ENCODE measurements at places on chromosomes 7 and 10.
A peak's percentile ranks its signal among the peaks of the same experiment; 100 is the strongest.

DNA sequence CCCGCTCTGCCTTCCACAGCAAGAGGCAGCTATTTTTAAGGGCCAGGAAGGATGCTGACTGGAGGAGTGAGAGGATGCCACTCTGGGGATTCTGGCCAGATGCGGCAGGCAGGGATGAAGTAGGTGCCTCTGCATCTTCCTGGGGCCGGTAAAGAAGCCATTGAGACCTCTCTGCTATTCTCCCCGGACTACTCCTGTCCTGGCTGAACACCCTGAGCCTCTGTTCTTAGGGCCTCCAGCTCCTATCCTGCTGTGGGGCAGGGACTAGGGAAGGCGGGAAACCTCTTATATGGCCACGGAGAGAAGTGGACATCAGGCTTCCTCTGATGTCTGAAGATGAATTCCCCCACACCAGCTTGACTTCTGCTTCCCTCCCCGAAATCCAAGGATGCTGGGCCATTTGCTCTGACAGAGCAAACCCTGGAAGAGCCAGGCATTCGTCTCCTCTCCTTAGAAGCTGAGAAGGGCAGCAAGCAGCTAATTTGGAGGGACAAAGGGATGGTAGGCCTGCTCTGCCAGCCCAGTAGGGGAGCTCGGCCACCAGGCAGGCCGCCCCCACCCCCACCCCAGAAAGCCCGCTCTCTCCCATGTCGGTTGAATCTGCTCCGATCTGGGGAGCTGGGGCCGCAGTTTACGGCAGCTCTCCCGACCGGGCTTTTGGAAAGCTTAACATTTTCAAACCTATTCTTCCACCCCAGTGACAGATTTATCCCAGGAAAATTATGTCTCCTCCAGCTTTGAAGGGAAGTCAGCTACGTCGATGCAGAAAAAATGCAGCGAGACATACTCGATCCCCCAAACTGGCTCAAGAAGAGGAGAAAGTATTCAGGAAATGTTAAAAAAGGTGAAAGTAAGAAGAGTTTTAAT lies 2.8 kb downstream of the FGF8 start:
- no peak for DNase-seq

DNA sequence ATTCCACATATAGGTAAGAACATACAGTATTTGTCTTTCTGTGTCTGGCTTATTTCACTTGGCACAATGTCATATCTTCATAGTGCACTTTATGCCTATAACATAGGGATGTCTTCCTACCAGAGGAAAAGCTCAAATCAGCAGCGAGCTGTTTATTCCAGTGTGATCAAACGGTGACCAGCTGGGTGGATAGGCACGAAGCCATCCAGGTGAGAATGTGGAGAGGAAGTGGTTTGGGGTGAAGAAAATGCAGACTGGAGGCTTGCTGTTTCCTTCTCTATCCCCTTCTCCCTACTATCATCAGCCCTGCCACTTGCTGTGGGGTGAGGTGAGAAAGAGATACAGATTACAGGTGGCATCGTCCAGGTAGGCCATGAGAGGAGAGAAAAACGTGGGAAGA lies 52.4 kb downstream of the CHCHD3 start:
- DNase-seq: no peak

- DNase-seq: no peak
Measured at GRCh38 chr10:115972426-115972825, 300.6 kb downstream of the GFRA1 start.

DNA sequence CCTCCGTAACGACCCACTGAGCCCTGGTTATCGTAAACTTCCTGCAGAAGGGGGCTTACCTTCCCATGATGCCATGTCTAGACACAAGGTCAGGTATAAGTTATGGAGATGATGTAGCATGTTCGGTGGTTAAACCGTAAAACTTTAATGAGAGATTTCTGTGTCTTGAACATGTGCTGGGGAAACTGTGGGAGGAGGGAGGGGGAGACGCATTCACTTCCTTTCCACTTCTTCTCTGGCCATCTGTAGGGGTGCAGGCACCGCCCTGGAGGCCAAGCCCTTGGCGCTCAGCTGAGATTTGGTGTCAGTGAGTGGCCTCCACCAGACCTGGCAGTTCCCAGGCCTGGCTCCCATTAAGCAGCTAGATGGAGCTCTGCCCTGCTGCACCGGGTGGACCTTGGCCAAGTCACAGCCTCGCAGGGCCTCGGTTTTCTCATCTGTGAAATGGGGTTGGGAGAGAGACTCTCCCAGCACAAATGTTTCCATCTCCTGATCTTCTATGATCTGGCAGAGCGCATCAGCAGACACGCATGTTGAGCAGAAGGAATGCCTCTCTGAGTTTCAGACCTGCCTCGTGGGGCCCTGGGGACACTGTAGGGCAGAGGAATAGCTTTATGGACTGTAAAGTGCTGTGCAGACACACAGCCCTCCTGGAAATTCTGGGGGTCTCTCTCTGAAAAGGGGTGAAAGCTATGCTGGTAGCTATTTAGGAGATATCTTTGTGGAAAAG lies 106.0 kb downstream of the COL26A1 start:
- no peak for DNase-seq

- DNase-seq: no peak
Measured at GRCh38 chr7:30323006-30323355, 38.6 kb downstream of the ZNRF2 start.

GRCh38 chr7:234708-235553 lies 42.6 kb downstream of the FAM20C start:
- DNase-seq: peak; percentile 70

DNA sequence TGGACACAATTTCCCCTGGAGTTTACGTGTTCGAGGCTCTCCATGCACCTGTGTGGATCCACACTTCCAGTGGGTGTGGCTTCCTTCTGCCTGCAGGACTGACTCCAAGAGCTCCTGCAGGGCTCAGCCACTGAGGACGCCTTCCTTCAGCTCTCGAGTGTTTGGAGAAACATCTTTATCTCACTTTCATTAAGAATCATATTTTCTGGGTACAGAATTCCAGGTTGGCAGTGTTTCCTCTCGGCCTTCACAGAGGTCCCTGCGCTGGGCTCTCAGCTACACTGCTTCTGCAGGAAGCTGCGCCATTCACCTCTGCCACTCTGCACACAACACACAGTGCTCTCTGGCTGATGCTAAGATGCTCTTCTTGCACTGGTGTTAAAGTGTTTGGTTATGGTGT lies 69.9 kb upstream of the NKX6-2 start:
- DNase-seq: no peak

- no peak for DNase-seq
Measured at GRCh38 chr7:25820432-25821040, 331.5 kb upstream of the NFE2L3 start.

DNA sequence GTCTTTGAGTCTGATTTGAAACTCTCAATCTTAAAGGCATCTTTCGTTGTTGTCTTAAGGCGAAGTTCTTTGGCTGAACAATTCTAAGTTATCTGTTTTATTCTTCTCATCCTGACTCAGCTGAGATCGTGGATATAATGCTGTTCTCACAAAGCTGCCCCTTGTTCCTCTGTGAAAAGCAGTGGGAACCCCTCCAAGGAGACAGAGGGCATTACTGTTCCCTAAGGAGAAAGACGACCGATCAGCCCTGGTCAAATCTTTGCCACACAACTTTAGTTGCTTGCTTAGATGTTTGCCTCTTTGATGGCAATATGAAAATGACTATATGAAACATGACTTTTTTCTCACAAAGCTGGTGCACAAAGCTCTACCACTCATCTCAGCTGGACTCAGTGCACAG lies 1016.7 kb downstream of the REEP3 start:
- DNase-seq: no peak

DNA sequence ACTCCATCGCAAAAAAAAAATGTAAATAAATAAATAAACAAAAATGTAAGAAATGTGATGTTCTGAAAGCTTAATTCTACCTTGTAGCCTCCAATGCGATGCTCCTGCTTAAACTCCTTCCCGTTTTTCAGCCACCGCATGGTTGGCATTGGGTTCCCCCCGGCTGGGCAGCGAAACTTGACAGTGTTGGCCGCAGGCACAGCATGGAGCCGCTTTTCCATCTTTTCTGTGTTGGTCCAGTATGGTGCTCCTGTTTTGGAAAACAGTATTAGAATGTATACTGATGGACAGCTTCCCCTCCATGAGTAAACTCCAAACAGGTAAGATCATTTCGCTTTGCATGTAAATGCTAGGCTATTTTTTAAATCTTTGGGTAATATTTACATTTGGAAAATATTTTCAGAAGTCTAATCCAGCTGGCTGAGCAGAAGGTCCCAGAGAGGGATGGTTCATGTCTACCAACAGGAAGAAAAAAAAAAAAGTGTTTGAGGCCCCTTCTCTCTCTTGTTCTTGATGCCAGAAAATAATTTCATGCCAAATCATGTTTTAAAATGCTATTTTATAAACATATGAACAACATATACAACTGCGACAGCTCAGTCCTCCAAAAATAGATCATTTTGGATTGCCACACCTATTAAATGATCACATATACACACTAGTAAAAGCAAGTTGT lies 46.9 kb downstream of the FGFR2 start:
- DNase-seq: no peak

- DNase-seq: no peak
Measured at GRCh38 chr7:35987016-35987415, 166.0 kb upstream of the EEPD1 start.

- no peak for DNase-seq
Measured at GRCh38 chr7:154899862-154900261, 103.1 kb downstream of the PAXIP1 start.
